ENCODE measurements at places on chromosomes 2 and 18. TPM values are rescaled to one million over a fixed set of nuclear protein-coding genes. Genes with fewer than 3 reads are reported as not detected.

GRCh38 chr2:182952741-182953450 is 85.4 kb downstream of the NCKAP1 start:
- no peak overlapping the region for H3K27ac ChIP-seq
- H3K27me3 ChIP-seq = no peaks in the 10 kb centered on the region
- peaks cover 33% of the 10 kb centered on the region for H3K4me1 ChIP-seq
- no peak overlapping the region for H3K4me3 ChIP-seq
- DNase-seq = no peak

GRCh38 chr18:13658436-13659204 is 67.7 kb downstream of the FAM210A start:
- H3K4me1 ChIP-seq = peaks cover 49% of the 10 kb centered on the region
- peak overlapping the region; percentile 22 for H3K27ac ChIP-seq
- no peak for DNase-seq
- no peak overlapping the region for H3K4me3 ChIP-seq
- H3K27me3 ChIP-seq = no peaks in the 10 kb centered on the region

DNA sequence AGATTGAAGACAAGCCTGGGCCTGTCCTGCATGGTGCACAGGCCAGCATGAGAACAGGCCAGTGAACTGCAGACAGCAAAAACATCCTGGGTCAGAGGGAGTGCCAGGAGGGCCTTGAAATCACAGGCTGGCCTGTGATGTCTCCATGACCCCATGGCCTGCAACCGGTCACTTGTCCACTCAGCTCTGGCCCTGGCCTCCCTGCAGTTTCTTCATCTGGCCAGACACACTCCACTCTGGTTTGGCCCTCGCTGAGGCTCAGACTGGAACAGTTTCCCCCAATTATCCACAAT is 12.6 kb downstream of the CYRIA start:
- peak overlapping the region; percentile 70 for H3K27ac ChIP-seq
- no peaks in the 10 kb centered on the region for H3K36me3 ChIP-seq
- H3K4me3 ChIP-seq = no peak overlapping the region
- H3K4me1 ChIP-seq = peaks cover 92% of the 10 kb centered on the region

The TGIF1 gene
- 8.1 TPM for total RNA-seq

The SNTG2 gene
- 0.47 TPM for total RNA-seq

The TSPYL6 gene
- total RNA-seq = 0.08 TPM

Measured in left ventricle myocardium inferior (tissue), 1 donor.